ENCODE measurements at places on chromosomes 13 and 19.
A peak's percentile ranks its signal among the peaks of the same experiment; 100 is the strongest.

DNA sequence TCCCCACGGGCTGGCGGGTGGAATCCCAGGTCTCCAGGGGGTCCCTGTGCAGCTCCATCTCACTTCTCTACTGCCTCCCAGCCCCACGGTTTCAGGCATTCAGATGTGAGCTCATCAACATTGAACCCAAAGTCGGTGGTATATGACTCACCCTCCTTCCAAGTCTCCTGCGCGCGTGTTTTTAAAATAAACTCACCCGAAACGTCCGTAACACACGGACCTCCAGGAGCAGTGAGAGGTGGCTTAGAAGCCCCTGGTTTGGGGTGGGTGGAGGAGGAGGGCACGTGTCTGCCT is 14.0 kb upstream of the CRTC1 start:
- no peak for DNase-seq

DNA sequence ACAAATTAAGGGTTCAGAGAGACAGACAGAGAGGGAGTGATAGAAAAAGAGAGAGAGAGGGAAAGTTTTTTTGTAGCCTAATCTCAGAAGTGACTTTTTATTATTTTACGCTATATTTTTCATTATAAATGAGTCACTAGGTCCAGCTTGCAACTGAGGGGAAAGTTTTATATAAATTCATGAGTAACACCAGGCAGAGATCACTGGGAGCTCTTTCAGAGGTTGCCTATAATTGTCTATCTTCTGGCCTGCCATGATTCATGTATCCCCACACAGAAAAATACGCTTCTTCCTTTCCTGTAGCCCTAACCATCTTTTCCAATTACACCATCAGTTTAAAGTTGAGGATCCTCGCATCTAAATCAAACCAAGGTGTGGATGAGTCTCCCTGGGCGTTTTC is 467.9 kb downstream of the SLITRK1 start:
- DNase-seq = no peak

DNA sequence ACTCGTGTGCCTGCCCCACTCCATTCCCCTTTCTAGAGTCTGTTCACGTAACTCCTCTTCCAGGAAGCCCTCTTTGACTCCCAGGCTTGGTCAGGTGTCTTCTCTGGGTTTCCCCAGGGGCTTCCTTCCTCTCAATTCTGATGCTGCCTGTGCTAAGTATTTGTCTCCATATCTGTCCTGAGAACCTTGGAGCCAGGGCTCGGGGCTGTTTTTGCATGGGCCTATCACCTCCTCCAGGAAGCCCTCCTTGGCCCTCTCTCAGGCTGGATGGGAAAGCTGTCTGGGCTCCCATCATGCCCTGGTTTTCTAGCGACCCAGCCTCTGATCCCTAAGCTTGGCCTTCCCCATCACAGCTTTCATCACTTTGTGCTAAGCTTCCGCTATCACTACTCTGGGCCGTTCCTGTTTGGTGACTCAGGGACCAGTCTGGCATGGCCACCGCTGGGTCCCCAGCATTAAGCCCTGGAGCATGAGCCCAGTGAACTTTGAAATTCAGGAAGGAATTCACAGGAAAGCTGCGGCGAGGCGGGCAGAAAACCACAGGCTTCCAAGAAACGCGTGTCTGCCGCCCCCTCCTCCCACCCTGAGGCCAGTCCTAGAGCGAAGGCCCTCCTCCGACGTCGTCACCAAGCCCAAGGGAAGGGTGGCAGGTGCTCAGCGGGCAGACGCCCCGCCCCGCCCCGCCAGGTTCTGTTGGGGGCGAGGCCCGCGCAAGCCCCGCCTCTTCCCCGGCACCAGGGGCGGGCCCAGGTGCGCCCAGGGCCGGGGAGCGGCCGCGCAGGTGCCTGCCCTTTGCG is 486 bp upstream of the SPINT2 start:
- peak; percentile 99 for DNase-seq

- DNase-seq = no peak
Observed at GRCh38 chr19:41009700-41010235, 18.7 kb downstream of the CYP2B6 start.

DNA sequence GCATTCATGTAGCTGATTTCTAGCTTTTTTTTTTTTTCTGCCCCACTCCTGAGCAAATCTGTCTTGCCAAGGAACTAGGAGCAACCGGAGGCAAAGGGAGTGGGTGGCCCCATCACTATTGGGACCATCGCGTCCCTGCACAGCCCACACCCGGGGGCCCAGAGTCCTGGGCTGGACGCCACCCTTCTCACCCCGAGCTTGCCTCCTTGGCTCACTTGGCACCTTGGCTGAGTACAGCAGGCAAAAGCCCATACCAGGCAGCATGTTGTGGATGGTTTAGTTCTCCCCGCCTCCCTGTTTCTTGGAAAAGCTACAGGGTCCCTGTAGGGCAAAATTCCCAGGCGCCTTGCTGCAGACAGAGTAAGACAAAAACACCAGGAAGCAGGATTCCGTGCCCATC is 13.7 kb downstream of the SMIM24 start:
- no peak for DNase-seq

- DNase-seq = no peak
Observed at GRCh38 chr13:52353193-52353592, 52.8 kb downstream of the THSD1 start.

- no peak for DNase-seq
Observed at GRCh38 chr19:50024719-50025021, 502 bp downstream of the VRK3 start.
